ENCODE measurements at places on chromosomes 2 and 18.

- DNase-seq, result no peak
Measured at GRCh38 chr18:61870151-61870550, 22.7 kb downstream of the RNF152 start.

DNA sequence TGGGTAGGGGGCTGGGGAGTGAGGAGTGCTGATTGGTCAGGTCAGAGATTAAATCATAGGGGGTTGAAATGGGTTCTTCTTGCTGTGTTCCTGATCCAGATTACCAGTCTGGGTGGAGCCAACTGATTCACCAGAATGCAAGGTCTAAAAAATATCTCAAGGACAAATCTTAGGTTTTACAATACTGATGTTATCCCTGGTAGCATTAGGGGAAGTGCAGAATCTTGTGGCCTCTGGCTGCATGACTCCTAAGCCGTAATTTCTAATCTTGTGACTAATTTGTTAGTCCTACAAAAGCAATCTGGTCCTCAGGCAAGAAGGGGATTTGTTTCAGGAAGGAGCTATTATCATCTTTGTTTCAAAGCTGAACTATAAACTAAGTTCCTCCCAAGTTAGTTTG is 289.2 kb upstream of the KYNU start:
- no peak for DNase-seq

DNA sequence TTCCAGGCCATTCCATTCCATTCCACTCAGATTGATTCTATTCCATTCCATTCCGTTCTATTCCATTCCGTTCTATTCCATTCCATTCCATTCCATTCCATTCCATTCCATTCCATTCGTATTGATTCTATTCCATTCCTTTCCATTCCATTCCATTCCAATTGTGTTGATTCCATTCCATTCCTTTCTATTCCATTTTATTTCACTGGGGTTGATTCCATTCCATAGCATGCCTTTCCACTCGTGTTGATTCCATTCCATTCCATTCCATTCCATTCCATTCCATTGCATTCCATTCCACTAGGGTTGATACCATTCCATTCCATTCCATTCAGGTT is 1142.3 kb downstream of the RPIA start:
- no peak for DNase-seq

DNA sequence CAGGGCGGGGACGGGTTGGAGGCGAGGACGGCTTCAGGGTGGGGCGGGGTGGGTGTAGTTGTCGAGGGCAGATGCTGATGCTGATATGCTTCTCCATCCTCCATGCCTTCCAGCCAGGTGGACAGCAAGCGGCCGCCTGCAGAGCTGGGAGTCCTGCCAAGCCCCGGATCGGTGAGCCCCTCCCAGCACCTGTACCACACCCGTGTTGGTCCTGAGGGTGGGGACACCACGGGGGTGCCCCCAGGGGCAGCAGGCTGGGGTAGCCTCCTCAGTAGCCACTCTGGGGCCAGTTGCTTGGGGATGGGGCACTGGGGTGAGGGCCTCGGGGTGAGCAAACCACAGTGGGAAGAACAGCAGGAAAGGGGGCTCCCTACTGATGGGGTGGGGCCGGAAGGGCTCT is 2.6 kb downstream of the ANO7 start:
- DNase-seq, result no peak

- DNase-seq, result no peak
Measured at GRCh38 chr2:30998672-30999071, 139.6 kb downstream of the GALNT14 start.

GRCh38 chr18:24209558-24209957 is 70.7 kb downstream of the CABYR start:
- DNase-seq, result no peak

- DNase-seq, result no peak
Measured at GRCh38 chr2:130252880-130253645, 54.8 kb upstream of the TUBA3E start.
